Coronary artery (tissue), 2 donors: ENCODE measurements at places on chromosomes 5 and 9.

GRCh38 chr5:150945947-150946346, 41.2 kb upstream of the ZNF300 start:
- DNase-seq: no peak

- DNase-seq: no peak
These were observed 75.7 kb downstream of the ZNF608 start for GRCh38 chr5:124670722-124671184.

GRCh38 chr5:112563169-112563826, 144.2 kb upstream of the EPB41L4A start:
- DNase-seq: no peak

DNA sequence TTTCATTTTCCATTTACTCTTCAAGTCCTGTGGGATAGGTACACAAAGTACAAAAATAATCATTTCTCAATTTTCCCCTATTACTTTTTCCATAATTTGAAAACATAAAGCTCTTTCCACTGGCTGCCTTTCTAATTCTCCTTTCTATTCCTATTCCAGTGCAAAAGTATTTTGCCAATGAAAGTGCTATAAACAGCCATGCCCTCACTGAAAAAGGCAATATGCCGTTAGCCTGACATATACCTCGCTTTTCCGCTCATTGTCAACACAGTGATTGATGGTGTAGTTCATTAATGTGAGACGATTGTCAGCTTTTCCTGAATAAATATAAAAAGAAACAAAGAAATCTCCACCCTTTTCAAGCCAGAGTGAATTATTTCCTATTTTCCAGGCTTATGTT, 97.5 kb downstream of the EBF1 start:
- DNase-seq: no peak
